Stimulated activated CD4-positive, alpha-beta T cell treated with anti-CD3 and anti-CD28 coated beads, TNF-alpha, amount 100 ng/mL, for 4 hours (primary cell): ENCODE measurements at places on chromosomes 7 and 10.

GRCh38 chr10:10101106-10101505, 916.6 kb upstream of the CELF2 start:
- no peak for DNase-seq

- no peak for DNase-seq
Measured at GRCh38 chr10:48285710-48286109, 11.2 kb upstream of the FRMPD2 start.

DNA sequence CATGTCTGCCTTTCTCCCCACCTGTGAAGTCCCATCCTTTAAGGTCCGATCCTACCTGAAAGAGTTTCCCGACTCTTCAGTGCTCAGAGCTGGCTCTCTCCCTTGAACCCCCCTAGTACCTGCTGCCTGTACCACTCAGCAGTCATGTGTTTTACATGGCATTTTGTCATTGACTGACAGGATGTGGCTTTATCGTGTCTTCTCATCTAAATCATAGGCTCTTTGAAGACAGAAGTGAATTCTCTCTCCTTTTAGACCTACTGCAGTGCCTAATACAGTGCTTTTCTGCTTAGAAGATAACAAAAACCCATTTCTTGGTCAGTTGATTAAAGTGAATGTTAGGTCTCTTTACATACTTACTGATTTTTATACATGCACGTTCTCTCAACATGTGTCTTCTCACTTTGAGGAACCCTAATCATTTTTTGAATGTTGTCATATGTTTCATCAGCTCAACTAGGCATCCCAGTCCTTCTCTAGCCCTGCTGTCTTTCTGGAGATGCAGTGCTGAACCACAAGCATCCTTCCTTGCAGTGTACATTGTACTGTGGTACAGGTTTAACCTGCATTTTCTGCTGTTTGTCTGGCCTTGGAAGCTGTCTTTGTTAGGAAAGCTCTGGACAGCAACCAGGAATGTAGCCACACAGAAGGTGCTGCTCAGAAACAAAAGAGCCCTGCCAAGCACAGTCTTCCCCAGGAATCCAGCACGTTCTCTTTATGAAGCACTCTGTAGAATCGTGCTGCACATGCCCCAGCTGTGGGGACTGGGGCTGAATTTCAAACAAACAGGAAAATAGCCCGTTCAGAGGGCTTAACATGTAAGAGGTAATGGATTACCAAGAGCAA, 28.1 kb upstream of the LRRC4 start:
- no peak for DNase-seq

GRCh38 chr7:135962802-135963201, 14.4 kb downstream of the MTPN start:
- DNase-seq = no peak

DNA sequence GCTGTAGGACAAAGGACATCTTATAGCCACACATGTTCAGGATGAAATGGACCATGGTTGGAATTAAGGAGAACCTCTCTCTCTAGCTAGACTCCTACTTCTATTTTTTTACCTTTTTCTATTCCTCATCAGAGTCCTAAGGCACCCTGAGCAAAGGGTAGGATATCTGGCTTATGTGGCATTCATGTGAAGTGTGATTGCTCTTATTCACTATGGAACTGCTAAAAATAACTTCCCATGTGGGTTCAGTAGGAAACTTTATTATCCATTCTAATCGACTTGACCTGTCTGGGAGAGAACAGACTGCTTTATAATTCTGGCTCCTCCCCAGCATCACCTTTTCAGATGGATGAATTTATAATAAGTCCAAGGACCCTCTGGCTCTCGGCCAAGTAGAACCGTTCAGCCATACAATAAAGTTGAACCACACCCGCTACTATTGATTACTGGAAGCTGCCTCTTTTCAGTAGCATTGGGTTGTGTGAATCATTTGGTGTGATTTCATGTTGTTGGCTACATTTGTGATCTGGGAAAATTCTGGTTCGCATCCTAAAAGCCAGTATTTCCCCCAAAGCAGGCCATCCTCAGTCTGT, 117.5 kb downstream of the NRF1 start:
- no peak for DNase-seq

DNA sequence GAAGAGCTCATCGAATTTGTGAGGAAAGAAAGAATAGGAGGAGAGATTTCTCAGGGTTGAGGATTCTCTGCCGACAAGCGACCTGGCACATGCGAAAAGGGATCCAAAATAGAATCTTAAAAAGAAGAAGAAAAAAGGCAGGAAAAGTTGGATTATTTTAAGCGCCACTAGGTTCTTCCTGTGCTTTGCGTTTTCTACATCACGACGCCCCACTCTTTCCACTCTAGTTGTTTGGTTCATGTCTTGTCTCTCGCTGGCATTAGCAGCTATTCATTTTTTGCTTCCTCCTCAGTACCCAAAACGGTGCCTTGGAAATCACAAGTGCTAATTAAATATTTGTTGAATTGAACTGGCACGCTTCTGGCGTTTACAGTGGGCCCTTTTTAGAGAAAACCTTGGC, 674 bp upstream of the FRA10AC1 start:
- DNase-seq = no peak

DNA sequence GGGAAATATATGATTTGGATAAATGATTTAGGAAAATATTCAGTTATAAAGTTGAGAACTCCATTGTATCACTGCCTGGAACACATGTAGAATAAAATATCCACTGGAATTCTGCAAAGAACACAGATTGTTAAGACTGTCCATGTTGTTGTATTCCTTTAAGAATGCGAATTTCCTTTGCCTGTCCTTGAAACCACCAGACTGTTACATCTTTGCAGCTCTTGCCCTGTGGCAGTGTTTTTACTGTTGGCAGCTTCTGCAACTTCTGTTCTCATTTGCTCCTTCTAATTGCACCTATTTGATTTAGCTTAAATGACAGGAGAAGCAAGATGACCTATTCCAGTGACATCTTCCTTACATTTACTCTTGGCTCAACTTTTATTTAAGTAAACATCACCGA, 39.7 kb downstream of the MALSU1 start:
- DNase-seq = no peak

DNA sequence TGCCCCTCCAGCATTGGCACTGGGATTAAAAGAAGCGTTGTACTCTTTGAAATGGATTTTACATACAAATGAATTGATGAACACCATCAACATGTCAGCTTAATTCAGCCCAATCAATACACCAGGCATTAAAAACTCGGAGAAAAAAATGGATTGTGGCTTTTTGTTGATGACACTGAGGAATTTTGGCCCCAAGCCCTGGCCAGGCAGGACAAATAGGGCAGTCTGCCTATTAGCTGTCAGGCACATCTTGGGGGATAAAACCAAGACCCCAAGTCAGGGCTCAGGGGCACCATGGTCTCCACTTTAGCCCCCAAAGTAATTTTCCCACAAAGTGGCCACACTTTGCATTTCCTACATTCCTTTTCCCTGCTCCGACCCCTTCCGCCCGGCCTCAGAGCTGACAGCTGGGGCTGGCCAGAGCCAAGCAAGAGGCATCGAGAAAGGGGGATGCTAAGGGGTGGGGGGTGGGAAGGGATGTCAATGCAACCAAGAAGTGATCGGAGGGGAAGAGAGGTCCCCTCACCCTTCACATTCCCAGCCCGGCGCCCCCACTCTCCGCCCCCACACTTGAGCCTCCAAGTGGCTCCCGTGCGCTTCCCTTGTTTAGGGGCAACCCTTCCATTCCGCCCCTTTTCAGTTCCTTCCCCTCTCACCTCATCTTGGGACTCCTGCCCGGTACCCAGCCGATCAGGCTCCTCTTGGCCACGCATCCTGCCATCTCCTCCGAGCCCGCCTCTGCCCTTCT, 711 bp downstream of the HIP1 start:
- no peak for DNase-seq

DNA sequence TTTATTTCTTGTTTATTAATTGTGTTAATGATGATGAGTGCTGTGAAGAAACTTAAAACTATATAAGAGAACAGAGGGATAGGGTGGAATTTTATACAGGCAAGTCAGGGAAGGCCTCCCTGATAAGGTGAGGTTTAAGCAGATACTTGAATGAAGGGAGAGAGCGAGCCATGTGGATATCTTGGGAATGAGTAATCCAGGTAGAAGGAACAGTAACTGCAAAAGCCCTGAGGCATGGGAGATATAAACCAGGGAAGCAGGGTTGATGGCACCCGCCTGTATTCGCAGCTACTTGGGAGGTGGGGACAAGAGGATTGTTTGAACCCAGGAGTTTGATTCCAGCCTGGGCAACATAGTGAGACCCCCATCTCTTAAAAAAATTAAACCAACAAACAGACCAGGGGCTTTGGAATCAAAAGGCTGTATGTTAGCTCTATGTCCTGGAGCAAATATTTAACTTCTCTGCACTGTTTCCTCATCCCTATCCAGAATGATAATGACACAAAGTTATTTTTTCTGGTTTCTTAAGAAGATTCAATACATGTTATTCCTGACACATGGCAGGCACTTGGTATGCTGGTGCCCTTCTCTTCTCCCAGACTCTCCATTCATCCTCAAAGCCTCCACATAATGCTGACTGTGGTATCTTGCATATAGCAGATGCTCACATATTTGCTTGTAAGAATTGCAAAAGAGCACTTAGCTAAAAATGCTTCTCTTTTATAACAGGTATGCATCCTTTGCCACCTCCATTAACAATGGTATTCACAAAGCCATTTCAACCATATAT, 169.3 kb downstream of the CHN2 start:
- DNase-seq = no peak

DNA sequence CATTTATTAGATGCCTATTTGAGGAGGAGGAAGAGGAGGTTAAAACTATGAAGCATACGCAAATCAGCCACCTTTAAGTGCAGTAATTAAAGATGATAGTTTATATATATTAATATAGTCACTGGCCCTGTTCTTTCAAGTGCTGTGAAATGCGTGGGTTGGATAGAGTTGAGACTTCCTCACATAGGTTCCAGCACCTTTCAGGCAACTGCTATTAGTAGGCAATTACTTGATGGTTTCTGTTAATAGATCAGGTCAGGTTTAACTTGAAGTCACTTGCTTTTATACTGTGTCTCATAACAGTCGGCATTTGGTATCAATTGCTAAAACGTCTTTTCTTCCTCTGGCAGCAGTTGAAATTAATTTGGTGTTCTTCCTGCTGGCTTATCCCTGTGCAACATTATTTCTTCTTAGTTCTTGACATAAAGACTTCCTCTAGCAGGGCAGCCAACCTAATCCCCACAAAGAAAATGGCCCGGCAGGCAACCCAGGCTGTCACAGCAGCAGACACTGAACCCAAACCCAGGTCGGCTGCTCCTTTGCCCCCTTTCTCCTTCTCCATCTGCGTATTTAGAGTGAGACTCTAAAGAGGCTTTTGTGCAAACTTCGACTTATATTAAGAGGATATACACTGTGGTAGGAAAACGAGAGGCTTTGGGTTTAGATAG, 35.3 kb upstream of the BET1 start:
- no peak for DNase-seq

- no peak for DNase-seq
Measured at GRCh38 chr7:123995617-123996326, 37.1 kb downstream of the TMEM229A start.

- no peak for DNase-seq
Measured at GRCh38 chr7:158574308-158575036, 13.2 kb downstream of the PTPRN2 start.

DNA sequence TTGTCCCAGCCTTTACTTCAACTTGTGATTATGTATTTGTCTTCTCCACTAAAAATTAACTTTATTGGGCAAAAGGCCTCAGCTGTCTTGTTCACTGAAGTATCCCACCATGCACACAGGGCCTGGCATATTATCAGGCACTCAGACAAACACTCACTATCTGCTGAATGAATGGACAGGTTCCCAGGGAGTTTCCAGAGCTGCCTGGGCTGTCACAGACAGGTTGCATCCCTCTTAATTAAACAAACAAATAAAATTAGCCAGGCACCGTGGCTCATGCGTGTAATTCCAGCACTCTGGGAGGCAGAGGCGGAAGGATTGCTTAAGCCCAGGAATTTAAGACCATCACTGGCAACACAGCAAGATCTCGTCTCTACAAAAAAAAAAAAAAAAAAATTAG, 1.5 kb upstream of the TSPAN14 start:
- no peak for DNase-seq

DNA sequence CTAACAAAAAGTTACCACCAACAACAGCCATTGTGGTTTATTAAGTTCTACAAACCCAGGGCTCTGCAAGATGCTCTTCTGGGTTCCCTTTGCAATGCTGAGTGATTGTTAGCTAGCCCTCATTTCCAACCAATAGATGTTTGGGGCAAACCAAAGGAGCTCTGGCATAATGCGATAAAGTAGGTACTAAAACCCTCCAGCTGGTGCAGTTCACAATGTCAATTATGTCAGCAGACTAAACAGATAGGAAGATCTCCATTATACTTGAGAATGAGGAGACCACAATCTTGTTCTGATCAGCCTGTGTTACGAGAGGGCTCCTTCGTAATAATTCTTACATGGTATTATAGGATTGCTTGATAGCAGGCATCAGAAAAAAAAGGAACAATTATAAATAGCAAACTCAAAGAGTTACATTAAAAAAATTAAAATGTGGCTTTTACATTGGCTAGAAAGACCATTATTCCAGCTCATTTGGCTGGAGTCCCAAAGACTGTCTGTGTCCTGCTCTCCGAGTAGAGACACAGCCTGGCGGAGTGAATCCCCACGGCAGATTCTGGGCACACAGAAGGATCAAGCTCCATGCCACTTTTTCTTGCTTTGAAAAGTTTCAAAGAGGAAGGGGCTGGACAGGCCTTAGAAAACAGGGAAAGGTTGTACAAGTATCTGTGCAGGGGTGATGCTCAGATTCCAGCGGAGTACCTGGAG, 93.8 kb downstream of the ZRANB1 start:
- no peak for DNase-seq

DNA sequence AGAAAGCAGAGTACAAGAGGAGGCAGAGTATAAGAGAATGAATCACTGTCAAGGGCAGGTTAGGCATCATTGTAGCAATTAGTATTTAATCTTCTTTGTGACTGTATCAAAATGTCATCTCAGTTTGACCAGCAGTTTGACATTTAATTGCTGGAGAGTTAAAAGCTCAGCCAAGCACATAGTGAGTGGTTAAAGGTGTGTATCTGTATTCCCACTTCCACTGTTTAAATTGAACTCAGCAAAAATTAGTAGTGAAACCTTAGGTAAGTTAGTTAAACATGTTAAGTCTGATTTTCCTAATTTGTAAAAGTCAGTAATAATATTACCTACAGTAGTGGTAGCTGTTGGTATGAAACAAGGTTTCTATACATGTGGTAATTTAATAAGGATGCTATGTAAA, 296.4 kb upstream of the MBL2 start:
- DNase-seq = no peak

- DNase-seq = no peak
Measured at GRCh38 chr7:34247468-34247867, 342.1 kb downstream of the BMPER start.

- DNase-seq = no peak
Measured at GRCh38 chr7:114648680-114649079, 234.1 kb downstream of the FOXP2 start.

- DNase-seq = no peak
Measured at GRCh38 chr7:91898240-91898992, 17.9 kb upstream of the MTERF1 start.

GRCh38 chr7:107262857-107263256, 94.1 kb downstream of the HBP1 start:
- DNase-seq = no peak
